IPS-NIHi11 (cell line): ENCODE measurements at places on chromosomes 6 and 20.

GRCh38 chr6:154251116-154251515 lies 105.5 kb downstream of the IPCEF1 start:
- no peak for DNase-seq

DNA sequence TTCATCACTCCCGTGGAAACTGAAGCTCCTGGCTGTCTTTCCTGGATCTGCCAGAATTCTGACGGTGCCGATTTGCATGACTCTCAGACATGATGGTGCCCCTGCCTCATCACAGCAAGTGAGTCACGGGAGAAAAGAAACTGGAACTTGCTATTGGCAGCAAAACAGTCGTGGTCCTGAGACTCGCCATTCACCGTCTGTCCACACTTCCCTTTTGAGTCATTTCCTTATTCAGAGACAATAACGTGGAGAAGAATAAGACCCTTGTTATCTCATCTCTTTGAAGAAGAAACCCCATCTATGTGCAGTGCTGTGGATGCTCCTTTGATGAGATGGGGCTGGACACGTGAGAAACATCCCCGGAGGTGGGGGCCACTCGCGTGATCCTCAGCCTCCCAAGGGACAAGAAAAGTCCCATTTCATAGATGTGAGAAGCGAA lies 4.2 kb downstream of the GPR31 start:
- no peak for DNase-seq

- DNase-seq: no peak
Observed at GRCh38 chr20:62660240-62660615, 17.9 kb downstream of the SLCO4A1 start.

GRCh38 chr20:21125849-21126580 lies at the start of gene KIZ:
TSS of gene KIZ (plus strand) at chr20:21126082. CDS start at chr20:21126116, 34 bp downstream.
- DNase-seq: peak; percentile 96

DNA sequence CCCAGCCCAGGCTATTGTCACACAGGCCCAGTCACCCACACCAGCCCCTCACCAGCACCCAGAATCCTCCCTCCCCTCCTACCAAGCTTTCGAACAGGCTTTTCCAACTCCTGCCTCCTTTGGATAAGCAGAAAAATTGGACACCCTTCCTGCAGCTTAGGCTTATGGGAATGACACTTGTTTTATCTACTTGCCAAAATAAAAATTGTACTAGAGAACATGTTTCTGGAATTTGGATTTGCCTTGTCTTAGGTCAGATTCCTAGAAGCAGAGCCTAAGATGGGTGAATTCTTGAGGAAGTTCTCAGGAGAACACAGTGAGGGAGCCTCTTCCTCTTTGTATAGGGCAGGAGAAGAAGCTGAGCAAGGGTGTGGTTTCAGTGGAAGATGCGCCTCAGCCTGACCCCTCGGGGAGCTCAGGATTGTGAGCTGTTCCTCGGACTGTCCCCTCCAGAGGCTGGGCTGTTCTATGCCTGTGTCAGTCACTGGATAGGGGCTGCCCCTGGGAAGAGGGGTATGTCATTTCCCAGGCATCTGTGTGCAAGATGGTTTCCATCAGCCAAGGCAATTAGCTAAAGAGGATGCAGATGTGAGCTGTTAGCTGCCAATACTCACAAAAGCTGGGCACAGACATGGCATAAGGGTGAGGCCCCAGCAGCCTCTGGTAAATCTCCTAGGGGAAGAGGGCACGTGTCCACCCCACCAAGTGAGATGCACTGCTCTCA lies 33.9 kb downstream of the ITPR3 start:
- no peak for DNase-seq

DNA sequence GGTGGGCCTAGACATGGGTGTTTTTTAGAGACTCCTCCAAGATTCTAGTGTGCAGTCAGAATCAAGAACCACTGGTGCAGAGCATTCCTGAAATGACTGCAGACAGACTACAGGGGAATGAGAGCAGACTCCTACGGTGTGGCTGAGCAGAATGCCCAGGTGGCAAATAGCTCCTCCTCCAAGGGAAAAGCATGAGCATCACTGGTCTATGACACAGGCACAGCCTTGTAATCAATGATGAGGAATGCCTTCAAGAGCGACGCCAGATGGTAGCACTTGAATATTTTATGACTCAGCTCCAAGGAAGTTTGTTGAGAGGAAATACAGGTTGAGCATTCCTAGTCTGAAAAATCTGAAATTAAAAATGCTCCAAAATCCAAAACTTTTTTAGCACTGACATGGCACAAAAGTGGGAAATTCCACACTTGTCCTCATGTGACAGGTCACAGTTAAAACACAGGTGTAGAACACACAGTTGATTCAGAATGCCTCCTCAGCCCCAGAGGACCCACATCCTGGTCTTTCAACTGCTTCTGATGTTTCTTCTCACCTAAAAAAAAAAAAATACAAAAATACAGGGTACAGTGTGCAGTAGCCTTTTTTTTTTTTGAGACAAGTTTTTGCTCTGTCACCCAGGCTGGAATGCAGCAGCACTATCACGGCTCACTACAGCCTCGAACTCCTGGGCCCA lies 10.6 kb upstream of the FAM8A1 start:
- peak; percentile 53 for DNase-seq

DNA sequence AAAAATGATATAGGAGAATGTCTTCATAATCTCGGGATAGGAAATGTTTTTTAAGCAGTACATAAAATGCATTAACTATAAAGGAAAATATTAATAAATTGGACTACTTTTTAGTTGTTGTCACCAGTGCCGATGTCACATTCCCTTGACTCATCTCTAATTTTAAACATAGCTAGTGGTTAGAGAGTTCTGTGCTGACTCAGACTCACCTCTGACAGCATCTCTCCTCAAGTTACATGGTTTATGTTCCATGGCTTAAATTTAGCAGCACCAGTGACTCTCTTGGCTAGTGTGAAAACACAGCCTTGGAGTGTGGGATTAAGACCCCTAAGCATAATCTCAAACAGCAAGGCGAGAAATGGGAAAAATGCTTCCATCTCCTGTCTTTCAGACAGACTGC lies 311.8 kb upstream of the MMS22L start:
- no peak for DNase-seq

GRCh38 chr6:141963543-141964295 lies 169.0 kb upstream of the GJE1 start:
- DNase-seq: no peak

- no peak for DNase-seq
Observed at GRCh38 chr20:37393863-37394542, 48.1 kb downstream of the SRC start.

- DNase-seq: no peak
Observed at GRCh38 chr6:134553936-134554335, 236.0 kb upstream of the SGK1 start.

GRCh38 chr20:46599227-46599987 lies 49.0 kb upstream of the OCSTAMP start:
- DNase-seq: no peak

DNA sequence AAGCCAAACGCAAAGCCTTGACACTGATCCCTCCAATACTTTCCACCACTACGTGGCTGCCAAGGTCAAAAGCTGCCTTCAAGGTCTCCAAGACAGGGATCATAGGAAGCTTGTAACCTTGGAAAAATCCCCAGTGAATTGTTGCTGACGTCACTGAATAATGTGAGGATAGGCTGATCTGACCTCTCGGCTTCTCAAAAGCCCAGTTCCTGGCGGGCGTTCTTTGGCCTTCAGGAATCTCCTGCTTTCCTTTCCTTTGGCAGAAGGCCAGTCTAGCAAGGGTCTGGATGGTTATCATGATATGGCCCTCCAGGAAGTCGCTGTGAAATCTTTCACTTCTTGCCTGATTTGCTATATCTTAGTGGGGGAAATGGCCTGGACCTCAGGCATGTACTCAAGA lies 61.4 kb upstream of the TNFAIP3 start:
- DNase-seq: no peak

- DNase-seq: no peak
Observed at GRCh38 chr6:135722679-135723078, 128.8 kb upstream of the PDE7B start.

DNA sequence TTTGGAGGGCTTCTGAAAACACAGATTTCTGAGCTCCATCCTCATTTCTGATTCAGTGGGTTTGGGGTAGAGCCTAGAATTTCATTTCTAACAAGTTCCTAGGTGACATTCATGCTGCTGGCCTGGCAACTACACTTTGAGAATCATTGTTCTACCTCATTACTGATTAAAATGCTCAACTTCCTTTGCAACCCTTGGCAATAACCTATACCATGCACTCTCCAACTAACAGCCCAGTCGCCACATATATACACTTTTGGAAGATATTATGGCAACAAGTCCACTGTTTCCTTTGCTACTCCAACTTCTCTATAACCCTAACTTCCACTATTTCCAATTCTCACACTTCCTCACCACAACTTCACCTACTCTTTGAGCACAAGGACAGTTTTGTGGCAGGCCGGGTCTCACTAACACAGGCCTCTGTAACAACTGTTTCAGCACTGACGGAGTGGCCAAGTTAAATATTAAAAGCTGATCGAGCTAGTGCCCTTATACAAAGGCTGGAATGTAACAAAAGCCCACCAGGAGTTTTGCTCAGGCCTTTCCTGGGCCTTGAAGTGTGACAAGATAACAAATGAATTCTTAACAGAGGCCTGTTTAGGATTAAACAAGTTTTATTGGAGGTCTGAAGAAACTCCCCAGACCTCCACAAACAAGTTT lies 32.1 kb upstream of the RAB23 start:
- no peak for DNase-seq

DNA sequence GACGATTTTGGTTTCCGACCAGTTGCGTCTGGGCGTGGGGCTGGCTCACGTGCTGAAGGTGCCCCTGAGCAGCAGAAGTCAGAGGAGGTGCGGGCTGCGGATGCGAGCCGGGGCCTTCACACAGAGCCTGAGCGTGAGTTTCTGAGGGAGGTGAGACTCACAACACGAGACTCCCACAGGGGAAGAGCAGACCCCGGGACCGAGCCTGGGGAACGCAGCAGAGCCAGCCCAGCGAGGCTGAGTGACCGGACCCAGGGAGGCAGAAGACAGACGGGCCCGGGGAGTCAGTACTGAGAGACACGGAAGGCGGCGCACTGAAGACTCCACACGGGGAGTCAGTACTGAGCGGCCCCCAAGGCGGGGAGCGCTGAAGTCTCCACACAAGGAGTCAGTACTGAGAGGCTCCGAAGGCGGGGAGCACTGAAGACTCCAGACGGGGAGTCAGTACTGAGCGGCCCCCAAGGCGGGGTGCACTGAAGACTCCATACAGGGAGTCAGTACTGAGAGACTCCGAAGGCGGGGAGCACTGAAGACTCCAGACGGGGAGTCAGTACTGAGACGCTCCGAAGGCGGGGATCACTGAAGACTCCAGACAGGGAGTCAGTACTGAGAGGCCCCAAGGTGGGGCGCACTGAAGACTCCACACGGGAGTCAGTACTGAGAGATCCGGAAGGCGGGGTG lies 77.8 kb downstream of the DLL1 start:
- no peak for DNase-seq
